Fibroblast of the aortic adventitia (primary cell): ENCODE measurements at places on chromosomes 12 and 14. TPM values are rescaled to one million over a fixed set of nuclear protein-coding genes. Genes with fewer than 3 reads are reported as not detected.

The PNMA1 gene
- total RNA-seq: 27.9 and 44.2 TPM in 2 replicates

DNA sequence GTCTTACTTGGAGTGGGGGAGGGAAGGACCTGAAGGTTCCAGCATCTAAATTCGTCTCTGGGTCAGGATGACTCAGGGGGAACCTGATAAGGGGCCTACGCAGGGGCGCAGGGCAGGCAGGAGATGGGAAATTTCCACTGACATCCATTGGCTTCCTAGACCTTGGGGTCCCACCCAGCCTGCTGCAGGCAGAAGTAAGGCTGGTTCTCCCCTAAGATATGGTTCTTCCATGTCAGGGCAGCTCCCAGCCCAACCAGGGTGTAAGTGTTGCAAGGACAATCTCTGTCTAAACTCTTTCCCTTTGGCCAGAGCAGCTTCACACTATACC lies 2.1 kb upstream of the NDRG2 start:
- no peak for DNase-seq

DNA sequence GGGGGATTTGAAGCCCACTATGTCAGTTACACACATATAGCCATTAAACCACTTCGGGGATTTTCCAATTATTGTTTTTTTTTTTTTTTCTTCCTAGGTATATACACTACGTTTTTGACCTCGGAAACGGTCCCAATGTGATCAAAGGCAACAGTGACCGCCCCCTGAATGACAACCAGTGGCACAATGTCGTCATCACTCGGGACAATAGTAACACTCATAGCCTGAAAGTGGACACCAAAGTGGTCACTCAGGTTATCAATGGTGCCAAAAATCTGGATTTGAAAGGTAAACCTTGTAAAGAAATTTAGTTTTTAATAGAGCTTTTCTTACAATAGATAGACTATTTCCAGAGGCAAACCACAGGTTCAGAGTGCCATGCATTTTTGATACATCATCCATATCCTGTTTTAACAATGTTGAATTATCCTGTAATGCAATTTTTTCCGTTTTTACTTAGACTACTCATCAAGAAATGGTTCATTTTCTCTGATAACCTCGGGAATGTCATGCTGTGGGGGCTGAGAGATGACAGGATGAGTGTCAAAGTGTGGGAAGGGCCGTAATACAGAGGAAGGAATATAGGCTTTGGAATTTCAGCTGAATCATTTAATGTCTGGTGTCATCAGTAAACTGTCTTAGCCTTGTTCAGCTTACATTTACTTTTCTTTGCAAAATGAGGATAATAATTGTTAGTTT lies 797.1 kb downstream of the NRXN3 start:
- peak; percentile 36 for DNase-seq

- DNase-seq: no peak
These were observed 96.7 kb downstream of the CCER1 start for GRCh38 chr12:90858252-90858651.

- DNase-seq: peak; percentile 95
These were observed 215.9 kb downstream of the CACNA1C start for GRCh38 chr12:2268471-2269286.

- peak; percentile 50 for DNase-seq
These were observed 1.5 kb downstream of the RAP1B start for GRCh38 chr12:68612202-68612601.

GRCh38 chr12:89353823-89354611 lies 1.7 kb upstream of the DUSP6 start:
- DNase-seq: peak; percentile 56

- DNase-seq: no peak
These were observed 5.8 kb downstream of the AICDA start for GRCh38 chr12:8606890-8607289.
